ENCODE measurements at places on chromosomes 13 and 19.

- no peak for DNase-seq
Measured at GRCh38 chr13:51935326-51936171, 73.8 kb downstream of the CCDC70 start.

DNA sequence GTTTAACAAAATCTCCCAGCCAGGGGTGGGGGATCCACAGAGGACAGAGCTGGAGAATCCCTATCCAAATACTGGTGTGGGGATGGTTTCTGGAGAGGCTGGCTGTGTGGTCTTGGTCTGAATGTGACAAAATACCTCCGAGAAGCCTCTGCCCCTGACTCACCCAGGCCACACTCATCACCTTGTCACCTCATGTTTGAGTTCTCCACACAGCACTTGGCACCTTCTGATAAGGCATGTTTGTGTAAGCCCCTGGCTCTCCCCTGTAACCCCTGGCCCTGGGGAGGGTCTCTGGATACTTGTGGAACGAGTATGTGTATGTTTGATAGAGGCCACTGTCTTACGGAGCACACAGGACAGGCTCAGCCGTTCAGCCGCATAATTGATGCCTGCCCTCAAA is 14.7 kb downstream of the TECR start:
- no peak for DNase-seq

DNA sequence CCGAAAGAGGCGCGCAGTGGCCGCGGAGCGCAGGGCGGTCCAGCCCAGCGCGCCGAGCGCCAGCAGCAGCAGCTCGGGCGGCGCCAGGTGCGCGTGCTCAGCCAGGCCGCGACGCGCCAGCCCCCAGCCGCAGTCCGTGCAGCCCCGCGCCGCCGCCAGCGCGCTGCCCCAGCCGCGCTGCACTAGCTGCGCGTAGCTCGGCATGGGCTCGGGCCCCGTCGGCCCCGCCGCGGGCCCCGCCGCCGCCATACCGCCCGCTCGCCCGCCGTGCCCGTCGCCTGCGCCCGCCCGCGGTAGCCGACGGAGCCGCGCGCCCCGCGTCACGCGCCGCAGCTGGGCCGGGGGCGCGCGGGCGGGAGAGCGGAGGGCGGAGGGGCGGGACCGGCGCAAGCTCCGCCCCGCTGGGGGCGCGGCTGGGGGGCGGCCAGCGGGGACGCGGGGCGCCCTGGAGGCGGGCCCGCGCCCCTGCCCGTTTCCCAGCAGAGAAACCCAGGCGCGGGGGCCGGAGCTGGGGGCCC is at the start of gene CERS1:
Gene CERS1, minus strand, starts transcription at position 335 of the 518 bp plus-strand sequence. Its CDS starts 86 bp downstream, at position 249.
- peak; percentile 38 for DNase-seq

- DNase-seq = no peak
Measured at GRCh38 chr19:29748996-29749849, 34.2 kb upstream of the C19orf12 start.

GRCh38 chr13:41938918-41939317 is 22.0 kb downstream of the VWA8 start:
- no peak for DNase-seq

GRCh38 chr13:44300895-44301638 is 72.6 kb upstream of the SERP2 start:
- no peak for DNase-seq

DNA sequence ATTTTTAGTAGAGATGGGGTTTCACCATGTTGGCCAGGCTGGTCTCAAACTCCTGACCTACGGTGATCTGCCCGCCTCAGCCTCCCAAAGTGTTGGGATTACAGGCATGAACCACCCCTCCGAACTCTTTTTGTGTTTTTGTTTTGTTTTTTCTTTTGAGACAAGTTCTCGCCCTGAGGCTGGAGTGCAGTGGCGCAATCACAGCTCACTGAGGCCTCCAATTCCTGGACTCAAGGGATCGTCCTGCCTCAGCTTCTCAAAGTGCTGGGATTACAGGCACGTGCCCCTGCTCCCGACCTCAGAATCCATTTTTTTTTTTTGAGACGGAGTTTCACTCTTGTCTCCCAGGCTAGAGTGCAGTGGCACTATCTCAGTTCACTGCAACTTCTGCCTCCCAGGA is 11.4 kb downstream of the SIX5 start:
- no peak for DNase-seq

DNA sequence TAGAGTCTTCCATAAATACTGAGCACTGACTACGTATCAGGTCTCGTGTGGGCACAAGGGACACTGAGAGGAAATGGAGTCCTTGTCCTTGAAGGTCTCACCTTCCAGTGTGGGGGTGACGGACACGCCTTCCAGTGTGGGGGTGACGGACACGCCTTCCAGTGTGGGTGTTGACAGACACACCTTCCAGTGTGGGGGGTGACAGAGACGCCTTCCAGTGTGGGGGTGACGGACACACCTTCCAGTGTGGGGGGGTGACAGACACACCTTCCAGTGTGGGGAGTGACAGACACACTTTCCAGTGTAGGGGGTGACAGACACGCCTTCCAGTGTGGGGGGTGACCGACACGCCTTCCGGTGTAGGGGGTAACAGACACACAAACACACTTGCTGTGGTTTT is 14.3 kb upstream of the EDDM13 start:
- no peak for DNase-seq

DNA sequence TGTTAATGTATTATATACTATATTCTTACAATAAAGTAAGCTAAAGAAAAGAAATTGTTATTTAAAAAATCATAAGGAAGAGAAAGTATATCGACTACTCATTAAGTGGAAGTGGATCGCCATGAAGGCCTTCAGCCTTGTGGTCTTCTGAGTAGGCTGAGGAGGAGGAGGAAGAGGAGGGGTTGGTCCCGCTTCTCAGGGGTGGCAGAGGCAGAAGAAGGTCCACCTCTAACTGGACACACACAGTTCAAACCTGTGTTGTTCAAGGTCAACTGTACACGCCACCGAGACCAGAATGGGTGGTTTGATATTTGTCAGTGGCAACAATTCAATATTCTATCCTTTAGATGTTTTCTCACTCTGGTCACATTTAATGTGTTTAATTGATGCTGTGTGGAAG is 67.2 kb downstream of the ALOX5AP start:
- DNase-seq = no peak

All from hindlimb muscle (tissue), 1 donor.